ENCODE measurements at places on chromosomes 11 and 22.

DNA sequence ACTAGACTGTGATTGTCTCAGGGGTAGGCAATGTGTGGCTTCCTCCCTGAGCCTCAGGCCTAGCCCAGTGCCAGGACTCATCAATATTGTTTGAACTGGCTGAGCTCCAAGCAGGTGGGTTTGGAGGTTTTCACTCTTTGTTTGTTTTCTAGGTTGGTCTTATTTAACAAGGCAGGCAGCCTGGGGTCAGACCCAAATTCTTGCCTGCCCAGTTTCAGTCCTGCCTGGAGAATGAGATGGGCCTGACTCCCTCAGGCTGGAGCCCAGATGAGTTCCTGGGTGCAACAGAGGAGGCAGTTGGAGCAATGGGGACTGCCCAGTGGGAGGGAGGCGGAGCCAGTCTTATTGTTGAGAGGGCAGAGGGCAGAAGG lies 28.3 kb upstream of the TP53I11 start:
- DNase-seq: no peak

GRCh38 chr11:12321217-12321937 lies 56.0 kb upstream of the PARVA start:
- DNase-seq: no peak

GRCh38 chr22:50613291-50613981 lies 12.8 kb downstream of the MAPK8IP2 start:
- no peak for DNase-seq

GRCh38 chr11:47565340-47566148 lies at the start of gene PTPMT1:
Gene PTPMT1, plus strand, starts transcription at chr11:47565599. Its CDS starts 24 bp downstream, at chr11:47565623.
- DNase-seq: peak; percentile 66

DNA sequence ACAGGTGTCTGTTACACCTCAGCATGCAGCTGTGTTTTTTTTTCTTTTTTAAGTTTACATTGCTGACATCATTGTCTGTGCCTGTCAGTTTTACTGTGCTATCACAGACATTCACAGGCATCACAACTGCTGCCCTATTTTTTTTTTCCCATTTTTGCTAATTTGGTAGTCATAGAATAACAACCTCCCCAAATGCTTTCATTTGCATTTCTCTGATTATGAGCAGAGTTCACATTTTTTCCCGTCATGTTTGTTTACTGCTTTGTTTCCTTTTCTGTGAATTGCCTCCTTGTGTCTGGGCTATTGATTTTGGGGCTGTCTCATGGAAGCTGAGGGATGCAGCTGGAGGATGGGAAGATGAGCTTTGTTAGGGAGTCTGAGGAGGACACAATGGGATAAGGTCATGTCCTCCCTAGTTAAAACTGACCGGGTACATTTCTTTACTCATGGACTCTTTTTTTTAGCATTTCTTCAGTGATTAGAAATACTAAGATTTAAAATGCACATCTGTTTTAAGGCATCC lies 155.1 kb downstream of the LDLRAD3 start:
- no peak for DNase-seq

DNA sequence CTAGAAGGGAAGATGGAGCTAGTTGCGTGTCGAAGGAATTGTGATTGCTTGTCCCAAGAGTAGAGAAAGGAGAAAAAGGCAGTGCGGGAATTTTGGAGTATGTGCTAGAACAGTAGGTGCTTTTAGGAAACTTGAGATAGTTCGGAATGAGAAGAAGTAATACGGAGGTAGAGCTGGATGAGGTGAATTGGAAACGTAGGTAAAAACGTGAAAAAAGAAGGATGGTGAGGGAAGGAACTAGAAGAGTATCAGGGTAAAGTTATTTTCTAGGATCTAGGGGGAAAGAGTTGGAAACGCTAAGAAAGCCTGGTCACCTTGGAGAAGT lies 1.4 kb downstream of the CEP57 start:
- no peak for DNase-seq

- DNase-seq: no peak
These were observed 15.3 kb downstream of the LTBP3 start for GRCh38 chr11:65542738-65543390.

GRCh38 chr22:24088816-24089215 lies 77.7 kb downstream of the CABIN1 start:
- no peak for DNase-seq

DNA sequence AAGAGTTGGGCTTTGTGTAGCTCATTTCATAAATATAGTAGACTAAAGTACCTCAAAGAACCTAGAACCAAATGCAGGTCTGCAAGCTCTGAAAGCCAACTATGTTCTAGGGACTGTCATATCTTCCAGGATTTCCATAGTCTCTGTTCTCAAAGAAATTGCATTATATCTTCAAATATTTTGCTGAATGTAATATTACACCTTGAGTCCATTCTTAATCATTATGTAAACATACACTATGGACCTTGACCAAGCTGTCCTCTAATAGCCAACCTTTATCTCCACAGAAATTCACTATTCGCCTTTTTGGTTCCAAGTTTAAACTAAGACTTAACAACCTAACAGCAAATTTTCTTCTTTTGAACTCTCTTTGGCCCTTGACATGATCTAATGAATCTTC lies 678.7 kb upstream of the ARHGAP42 start:
- no peak for DNase-seq

DNA sequence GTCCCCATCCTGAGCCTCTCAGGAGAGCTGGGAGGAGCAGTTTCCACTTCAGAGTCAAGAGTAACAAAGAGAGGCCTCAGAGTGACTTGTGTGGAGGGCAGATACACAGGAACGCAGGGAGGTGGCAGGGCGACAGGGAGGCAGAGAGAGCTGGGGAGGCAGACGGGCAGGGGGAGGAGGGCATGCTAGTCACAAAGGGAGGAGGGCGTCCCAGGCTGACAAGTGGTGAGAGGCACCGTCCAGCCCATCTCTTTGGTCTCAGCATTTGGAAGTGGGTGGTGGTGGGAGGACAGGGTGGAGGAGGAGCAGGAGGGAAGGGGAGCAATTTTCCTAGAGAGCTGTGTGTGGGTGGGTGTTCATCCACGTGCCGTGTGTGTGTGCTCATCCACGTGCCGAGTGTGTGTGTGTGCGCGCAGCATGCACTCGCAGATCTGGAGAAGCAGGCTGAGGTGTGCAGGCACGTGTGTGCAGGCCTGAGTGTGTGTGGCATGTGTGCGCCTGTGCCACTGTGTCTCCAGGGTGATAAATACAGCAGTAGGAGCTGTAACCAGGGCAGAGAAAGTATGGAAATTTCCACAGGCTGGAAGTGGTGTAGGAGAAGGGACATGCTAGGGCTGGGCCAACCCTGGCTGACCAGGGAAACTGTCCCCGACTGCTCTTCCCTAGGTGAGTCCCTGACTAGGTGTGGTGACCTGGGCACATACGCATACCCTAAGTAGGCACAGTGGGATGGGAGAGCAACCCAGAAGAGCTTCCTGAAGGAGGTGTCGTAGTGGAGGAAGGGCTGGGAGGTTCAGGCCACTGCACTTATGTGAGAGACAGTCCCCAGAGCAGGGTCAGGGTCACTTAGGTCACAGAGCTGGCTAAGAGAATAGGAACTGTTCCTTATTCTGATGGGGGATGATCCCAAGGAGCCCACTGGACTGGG lies 7.3 kb upstream of the PDE2A start:
- no peak for DNase-seq

DNA sequence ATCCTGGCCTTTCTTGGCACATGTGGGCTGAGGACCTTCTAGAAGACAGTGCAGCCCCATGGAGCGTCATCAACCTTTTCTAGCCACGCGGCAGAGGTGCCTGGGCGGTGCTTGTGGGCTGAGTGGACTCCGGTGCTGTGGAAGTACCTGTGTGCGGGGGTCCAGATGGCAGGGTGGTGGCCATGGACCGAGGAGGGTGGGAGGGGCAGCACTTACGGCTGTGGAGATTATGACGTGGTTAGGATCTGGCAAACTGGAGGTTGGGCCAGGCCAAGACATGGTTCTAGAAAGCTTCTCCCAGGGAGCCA lies 2.0 kb downstream of the TUB start:
- no peak for DNase-seq

- DNase-seq: no peak
These were observed 430.6 kb downstream of the BUD13 start for GRCh38 chr11:116342148-116342547.

DNA sequence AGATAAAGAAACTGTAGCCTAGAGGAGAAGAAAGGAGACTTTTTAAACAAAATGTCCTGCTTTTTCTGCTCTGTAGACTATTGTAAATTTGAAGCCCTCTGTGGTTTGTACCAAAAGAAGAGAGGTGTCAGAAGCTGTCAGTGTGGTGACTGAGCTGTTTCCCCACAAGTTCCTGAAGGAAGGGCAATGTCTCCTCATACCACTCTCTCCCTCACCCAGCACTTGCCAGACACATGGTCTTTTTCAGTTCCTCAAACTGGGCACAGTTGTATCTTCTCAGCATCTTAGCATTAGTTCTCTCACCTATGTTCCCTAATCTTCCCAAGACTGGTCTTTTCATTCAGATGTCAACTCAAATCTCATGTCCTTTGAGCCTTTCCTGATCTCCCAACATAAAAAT lies 4.3 kb downstream of the BCO2 start:
- no peak for DNase-seq

Data from stimulated activated CD8-positive, alpha-beta memory T cell treated with anti-CD3 and anti-CD28 coated beads, Interleukin-15, amount 100 ng/mL, for 48 hours (primary cell).